Keratinocyte (primary cell): ENCODE measurements at places on chromosomes 7 and 10. TPM values are rescaled to one million over a fixed set of nuclear protein-coding genes. Genes with fewer than 3 reads are reported as not detected.

DNA sequence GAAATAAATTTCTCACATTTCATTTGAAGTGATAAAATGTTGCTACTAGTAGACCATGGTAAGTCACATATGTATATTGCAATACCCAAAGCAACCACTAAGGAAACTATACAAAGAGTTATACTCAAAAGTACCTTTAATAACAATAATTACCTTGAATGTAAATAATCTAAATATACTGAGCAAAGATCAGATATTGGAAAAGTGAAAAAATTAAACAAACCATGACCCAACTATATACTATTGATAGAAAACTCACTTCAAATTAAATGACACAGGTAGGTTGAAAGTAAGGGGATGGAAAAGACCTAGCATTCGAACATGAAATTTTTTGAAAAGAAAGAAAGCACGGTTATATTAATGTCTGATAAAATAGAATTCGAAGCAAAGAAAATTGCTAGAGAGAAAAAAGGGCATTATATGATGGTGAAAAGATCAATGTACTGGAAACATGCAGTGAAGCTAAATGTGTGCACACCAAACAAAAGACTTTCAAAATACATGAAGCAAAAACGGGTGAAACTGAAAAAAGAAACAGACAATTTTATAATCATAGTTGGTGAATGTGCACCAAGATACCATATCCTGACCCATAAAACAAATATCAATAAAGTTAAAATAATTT, 29.1 kb downstream of the TFPI2 start:
- DNase-seq: no peak

- DNase-seq: no peak
Measured at GRCh38 chr10:4830551-4830950, 4.5 kb downstream of the AKR1E2 start.

DNA sequence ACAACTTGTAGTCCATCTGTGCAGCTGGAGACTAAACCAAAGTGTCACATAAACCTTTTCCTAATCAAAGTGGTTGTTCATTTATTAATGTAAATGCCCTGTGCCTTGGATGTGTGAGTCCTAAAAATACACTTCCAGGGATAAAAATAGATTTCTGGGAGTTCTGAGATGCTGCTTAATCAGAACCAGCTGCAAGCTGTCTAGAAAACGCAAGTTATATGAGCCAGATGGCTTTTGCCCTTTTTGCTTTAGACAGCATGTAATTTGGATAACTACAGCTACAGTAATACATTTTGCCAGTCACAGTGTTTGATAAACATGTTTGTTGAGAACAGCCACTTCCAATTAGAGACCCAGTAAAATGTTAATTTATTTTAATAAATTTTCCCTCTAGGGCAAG, 185.1 kb upstream of the PRPS1L1 start:
- no peak for DNase-seq

Gene CNPY1
- not detected in 3 replicates for polyA plus RNA-seq

DNA sequence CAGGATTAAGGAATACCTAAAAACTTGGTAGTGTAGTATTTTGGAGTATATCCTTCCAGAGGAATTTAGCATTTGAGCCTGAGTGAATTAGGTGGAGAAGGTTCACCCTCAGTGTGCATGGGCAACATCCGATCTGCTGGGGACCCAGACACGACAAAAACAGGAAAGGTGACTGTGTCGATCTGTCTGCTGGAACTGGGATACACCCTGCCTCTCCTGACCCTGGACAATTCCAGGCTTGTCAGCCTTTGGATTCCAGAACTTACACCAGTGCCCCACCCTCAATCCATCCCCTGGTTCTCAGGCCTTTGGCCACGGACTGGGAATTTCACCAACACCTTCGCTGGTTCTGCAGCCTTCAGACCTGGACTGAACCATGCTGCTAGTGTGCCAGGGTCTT, 41.9 kb downstream of the PTPRE start:
- no peak for DNase-seq

DNA sequence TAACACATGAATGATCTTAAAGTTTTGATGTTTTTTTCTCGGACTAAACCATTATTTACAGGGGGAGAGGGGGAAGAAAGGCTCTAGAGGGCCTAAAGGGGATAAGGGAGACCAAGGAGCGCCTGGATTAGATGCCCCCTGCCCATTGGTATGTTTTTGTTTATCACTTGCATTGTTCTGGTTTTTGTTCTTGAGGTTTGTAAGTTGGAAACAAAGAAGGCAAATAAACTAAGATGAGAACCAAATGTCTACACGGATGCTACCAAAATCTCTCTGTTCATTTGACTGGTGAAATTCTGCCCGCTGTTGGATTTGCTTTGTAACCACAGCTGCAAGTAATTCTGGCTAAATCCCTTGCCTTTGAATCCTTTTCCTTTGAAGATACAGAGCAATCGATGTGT, 99.8 kb upstream of the MACROH2A2 start:
- no peak for DNase-seq

Gene GIMAP6
- 0.09 to 0.16 TPM (median 0.12 TPM) in 3 replicates for polyA plus RNA-seq

Gene LIPJ
- 0.03 to 0.08 TPM in 2 of 3 replicates, not detected in the other for polyA plus RNA-seq

Gene OR13A1
- polyA plus RNA-seq: 0.03 TPM in 1 of 3 replicates, not detected in the others

Gene GSTO2
- polyA plus RNA-seq: 42.7 to 56.9 TPM (median 47.1 TPM) in 3 replicates

DNA sequence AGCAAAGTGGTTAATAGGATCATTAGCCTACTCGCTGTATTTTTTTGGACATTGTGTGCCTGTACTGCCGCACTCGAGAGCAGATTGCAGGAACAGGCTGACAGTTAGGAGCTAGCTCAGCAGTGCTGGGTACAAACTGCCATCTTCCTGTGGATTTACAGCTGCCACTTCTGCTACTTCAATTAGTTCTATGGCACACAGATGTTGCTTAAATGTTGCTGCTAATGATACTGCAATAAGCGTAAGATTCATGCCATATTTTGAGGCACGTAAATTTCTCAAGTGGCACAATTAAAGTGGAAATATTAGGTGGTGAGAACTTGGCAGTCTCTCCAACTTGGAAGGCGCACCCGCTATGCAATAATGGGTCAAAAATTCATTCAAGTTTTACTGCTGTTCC, 171.9 kb downstream of the EBF3 start:
- no peak for DNase-seq

Gene IDE
- 13.7 to 24.4 TPM (median 16.5 TPM) in 3 replicates for polyA plus RNA-seq

- no peak for DNase-seq
Measured at GRCh38 chr7:117808341-117808757, 64.9 kb downstream of the CTTNBP2 start.

Gene FXYD4
- not detected in 3 replicates for polyA plus RNA-seq

Gene HEPACAM2
- 0.06 TPM in 1 of 3 replicates, not detected in the others for polyA plus RNA-seq

- no peak for DNase-seq
Measured at GRCh38 chr10:71487726-71488125, 91.0 kb downstream of the CDH23 start.

GRCh38 chr10:78806681-78807221, 262.0 kb upstream of the ZMIZ1 start:
- no peak for DNase-seq
